ENCODE measurements at places on chromosomes 13 and 19.

DNA sequence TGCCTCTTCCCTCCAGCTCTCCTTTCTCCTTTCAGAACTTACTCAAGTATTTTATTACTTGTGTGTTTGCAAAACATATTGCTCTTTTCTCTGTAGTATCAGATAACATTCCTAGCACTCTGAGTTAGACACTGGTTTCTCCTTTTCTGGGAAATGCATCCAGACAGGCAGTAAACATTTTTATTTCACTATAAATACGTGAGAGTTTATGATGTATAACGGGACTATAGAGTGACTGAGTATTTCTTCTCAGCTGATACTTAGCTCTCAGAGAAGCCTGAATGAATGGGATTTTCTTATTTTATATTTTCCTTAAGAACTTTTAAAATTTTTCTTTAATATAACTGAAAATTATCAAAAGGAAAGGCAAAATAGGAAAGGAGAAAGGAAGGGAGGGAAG lies 211.2 kb upstream of the EDNRB start:
- DNase-seq: no peak

DNA sequence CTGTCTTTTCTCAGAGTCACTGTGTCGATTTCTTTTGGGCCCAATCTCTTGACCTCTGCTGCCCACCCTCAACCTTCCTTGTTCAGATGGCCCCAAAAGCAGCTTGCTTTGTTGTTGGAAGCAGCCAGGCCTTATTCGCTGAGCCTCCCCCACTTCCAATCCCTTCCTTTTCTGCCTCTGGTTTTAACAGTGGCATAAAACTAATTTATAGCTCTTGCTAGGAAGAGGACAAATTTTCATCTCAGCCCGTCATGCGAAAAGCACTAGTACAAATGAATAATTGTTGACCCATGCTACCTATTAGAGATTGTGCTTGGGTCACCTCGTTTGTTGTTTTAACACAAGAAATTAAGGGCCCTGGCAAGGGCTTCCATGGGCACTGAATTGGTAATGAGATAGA lies 51.1 kb downstream of the SIAH3 start:
- no peak for DNase-seq

GRCh38 chr19:35039881-35040825 lies 1.4 kb upstream of the HPN start:
- no peak for DNase-seq

DNA sequence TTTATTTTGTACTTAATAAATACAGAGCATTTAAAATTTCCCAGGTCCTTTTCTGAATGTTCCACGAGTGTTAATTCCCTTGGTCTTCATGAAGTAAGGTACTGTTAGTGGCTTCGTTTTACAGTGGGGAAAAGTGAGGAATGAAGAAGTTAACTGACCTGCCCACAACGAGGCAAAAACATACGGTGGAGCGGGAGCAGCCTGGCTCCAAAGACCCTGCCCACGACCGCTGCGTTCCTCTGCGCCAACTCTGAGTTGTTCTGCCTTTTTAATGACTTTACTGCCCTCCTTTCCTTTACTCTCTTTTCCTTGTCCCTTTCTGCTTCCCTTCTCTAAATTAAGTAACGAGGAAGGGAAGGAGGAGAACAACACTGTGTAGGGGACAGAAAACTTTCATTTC lies 392.9 kb downstream of the PCDH9 start:
- no peak for DNase-seq

GRCh38 chr19:2478756-2479555 lies 3.0 kb downstream of the GADD45B start:
- DNase-seq: no peak

- DNase-seq: no peak
Measured at GRCh38 chr13:79423801-79424642, 18.0 kb upstream of the RBM26 start.

DNA sequence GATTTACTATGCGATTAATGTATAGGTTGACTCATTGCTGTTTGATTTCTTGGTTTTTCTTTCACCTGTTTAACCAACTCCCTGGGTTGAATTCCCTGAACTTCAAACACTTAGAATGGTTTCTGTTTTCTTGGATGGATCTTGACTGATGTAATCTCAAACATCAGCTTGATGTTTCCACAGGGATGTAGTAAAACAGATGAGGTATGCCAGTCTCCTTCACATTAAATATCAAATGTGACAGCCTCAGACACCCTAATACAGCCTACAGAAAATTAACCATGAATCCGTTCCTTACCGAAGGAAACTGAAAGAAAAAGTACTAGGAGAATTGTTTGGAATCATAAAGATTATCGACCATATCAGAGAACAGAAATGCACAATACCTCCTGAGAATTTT lies 631.2 kb downstream of the GPC5 start:
- DNase-seq: no peak

GRCh38 chr19:8831832-8832131 lies 322 bp downstream of the ZNF558 start:
- no peak for DNase-seq

- peak; percentile 68 for DNase-seq
Measured at GRCh38 chr13:45047394-45048310, 58.3 kb downstream of the GPALPP1 start.

DNA sequence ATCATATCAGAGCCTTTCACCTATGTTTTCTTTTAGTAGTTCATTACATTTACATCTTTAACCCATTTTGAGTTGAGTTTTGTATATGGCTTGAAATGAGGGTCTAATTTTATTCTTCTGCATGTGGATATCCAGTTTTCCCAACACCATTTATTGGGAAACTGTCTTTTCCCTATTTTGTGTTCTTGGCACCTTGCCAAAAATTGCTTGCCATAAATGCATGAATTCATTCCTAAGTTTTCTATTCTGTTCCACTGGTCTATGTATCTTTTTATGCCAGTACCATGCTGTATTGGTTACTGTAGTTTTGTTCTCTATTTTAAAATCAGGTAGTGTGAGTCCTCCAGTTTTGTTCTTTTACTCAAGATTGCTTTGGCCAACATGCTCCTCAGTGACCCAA lies 144.0 kb upstream of the OBI1 start:
- DNase-seq: no peak

DNA sequence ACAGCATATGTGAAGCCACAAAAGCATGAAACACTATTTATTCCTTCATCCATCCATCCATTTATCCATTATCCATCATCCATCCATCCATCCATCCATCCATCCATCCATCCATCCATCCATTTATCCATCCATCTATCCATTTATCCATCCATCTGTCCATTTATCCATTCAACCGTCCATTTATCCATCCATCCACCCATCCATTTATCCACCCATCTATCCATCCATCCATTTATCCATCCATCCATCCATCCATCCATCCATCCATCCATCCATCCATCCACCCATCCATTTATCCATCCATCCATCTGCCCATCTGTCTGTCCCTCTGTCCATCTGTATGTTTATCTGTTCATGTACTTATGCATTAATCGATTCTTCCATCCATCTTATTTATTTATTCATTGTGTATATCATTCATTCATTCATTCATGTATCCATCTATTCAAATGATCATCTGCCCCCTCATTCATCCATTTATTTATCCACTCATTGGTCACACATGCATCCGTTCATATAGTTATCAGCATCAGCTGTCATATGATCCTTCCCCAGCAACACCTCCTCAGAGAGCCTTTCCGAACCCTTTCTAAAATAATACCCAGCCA lies 7.0 kb upstream of the MYH14 start:
- no peak for DNase-seq

- no peak for DNase-seq
Measured at GRCh38 chr19:55340784-55341147, 1.1 kb downstream of the KMT5C start.

- DNase-seq: no peak
Measured at GRCh38 chr13:113552079-113552478, 32.5 kb upstream of the TFDP1 start.

GRCh38 chr19:21358768-21359451 lies at the start of gene ZNF738:
Gene ZNF738 (plus strand): TSS chr19:21359000. CDS start chr19:21359141, 141 bp downstream.
- DNase-seq: peak; percentile 92

DNA sequence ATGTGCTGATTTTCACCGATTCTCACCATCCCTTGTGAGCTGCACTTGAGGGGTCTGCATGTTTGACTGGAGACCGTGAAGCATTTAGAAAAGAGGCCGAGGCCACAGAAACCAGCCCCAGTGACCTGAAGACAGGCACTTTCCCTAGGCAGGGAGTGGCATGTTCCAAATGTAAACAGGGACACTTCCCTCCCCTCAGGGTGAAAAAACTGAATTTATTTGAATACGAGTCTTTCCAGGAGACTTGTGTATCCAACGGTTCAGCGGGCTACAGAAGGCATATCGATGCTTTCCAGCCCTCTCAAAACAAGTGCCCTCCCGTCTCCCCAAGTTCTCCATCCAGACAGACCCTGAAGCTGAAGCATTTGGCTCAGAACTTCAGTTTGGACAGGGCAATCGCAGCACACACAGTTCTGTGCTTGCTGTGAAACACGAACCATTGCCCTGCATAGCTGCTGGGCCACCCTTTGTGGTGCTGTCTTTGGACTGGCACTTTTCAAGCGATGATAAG lies 106.1 kb downstream of the ZIC5 start:
- DNase-seq: no peak

DNA sequence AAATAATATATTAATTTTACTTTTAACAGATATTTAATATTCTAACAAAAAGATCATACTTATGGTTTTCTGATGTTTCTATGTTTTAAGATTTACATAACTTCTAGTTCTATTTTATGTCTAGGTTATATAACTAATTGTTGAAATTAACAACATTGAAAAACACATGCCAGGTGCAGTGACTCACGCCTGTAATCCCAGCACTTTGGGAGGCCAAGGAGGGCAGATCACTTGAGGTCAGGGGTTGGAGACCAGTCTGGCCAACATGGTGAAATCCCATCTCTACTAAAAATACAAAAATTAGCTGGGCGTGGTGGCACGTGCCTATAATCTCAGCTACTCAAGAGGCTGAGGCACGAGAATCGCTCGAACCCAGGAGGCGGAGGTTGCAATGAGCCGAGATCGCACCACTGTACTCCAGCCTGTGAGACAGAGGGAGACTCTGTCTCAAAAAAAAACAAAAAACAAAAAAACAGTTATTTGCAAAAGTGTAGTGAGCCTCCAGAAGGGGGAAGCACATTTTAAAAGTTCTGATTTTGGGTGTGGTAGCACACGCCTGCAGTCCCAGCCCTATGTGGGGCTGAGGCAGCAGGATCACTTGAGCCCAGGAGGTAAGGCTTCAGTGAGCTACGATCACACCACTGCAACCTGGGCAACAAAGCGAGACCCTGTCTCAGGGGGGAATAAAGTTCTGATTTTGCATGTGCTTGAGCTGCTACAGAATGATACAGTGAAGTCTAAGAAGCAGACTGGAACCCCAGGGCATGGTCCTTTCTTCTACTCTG lies 18.7 kb downstream of the MIPEP start:
- no peak for DNase-seq

DNA sequence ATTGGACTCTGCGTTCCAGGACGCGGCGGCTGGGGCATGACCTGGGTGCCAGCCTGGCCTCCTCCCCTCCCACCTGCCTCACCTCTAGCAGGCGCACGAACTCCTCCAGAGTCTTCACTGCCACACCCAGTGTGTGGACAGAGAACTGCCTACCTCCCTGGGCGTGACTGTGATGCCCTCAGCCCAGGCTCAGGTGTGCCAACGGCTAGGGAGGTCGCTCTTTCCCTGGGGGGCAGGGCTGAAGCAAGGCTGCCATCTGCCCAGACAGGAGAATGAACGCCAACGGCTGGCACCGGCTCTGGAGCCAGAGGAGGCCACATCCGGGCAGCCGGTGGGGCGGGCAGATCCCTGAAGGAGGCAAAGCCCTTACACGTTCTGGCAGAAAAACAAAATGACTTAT lies 11.3 kb downstream of the NANOS3 start:
- no peak for DNase-seq

GRCh38 chr13:50693727-50694126 lies 149.8 kb downstream of the DLEU7 start:
- no peak for DNase-seq

DNA sequence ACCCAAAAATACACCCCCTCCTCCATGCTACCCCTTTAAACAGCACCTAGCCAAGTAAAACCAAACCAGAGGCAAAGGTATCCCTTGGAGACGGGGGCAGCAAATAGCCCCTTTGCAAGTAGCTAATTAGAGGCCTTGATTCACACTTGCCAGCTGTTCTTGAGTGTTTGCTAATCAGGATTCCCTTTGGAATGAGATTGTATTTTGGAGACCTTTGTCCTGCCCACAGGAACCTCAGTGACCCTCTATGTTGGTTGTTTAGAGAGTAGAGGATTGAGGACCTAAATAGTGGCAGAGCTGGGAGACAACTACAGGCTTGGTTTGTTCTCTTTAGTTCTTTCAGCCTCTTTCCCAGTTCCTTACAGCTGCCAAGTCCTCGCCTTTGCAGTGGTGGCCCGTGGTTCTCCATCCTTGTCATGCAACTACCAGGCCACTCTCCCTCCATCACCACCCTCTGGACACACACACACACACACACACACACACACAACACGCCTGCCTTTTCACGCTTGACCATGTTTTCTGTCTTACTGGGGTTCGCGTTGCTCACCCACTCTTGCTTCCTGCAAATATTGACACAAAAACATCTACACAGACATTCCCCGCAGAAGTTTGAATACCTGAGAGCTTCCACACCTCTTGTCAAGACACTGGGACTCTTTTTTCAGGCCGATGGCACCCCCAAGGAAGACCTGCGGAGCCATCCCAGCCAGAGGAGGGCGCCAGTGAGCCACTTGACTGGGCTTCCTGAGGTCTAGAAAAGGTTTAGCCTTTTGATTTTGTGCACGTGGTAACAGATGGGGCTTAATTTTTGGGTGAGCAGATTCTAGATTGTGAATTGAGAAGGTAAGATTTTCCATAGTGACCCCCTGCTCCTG lies 80.0 kb upstream of the GPR183 start:
- no peak for DNase-seq

DNA sequence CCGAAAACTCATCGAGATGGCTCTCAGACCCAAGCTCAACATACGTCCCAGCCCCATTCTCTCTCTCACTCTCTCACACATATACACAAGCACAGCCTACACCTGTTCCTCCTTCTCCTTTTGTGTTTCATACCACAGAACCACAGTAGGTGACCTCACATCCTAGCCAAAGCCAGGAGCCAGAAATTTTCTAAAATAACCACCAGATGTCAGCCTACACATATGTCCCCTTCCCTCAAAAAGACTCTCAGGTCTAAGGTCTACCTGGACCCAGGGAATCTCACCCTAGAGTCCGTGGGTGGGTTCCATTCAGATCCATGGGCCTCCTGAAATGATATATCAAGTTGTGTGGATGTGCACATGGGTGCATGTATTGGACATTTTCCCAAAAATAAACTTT lies 104.2 kb upstream of the IPO5 start:
- DNase-seq: no peak

DNA sequence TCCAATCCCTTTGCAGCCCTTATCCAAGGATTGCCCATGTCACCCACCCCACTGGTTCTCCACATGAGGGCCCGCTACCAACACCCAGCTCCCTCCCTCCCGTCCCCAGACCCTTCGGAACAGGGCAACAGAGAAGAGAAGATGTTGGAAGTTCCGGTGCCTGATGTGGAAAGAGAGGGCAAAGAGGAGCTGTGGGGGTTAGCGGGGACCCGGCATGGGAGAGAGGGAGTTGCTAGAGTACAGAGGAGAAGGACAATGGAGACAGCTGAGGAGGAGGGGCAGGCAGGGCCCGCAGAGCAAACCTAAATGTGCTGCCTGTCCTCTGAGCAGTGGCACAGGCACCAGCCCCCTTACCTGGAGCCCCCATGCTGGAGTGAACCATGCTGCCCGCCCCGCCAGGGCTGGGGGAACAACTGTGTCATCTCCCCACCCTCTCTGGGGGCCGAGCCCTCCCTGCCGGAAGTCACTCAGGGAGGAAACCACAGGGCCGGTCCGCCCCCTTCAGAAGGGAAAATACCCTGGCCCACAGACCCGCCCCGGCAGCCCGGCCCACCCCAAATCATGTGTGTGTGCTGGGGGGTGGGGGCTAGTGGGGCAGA lies at the start of gene POU2F2:
Gene POU2F2 (minus strand): TSS at position 417 of the 599 bp plus-strand sequence. CDS start 35 bp downstream, at position 382.
- DNase-seq: no peak

- peak; percentile 85 for DNase-seq
Measured at GRCh38 chr13:41601718-41602445, 144.5 kb downstream of the RGCC start.
